ENCODE measurements at places on chromosomes 2 and 18.

DNA sequence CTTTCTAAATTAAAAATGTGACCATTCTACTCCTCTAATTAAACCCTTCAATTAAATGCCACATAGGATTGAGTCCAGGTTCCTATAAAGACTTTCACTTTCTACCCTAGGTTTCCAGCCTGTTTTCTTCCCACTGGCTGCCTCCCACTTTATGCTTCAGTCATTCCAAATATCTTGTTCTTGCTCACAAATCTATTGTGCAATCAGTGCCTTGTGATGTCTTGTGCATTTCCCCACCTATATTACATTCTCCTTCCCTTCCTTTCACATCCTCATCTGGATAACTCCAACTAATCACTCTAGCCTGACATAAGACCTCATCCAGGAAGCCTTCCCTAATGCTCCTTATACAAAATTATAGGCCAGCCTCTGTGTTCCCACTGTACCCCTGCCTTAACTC lies 281.7 kb upstream of the LRATD1 start:
- DNase-seq, result no peak

GRCh38 chr2:110113961-110114591 lies 1.5 kb downstream of the MALL start:
- DNase-seq, result no peak

DNA sequence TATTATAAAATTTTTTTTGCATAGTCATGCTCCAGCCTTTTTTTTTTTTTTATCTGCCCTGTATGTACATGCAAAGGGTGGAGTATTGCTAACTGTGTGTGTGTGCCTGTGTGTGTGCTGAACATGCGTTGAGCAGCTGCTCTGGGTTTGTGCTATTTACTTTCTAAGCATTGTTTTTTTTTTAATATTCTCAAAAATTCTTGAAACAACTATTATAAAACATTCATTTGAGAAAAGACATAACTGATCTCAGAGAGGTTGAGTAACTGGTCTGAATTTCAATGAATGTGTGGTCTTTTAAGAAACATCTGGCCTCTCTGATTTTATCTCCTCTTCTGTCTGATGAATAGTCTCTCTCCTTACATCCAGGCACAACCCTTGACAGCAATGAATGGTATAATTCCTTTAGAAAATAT lies 366.0 kb upstream of the SLC14A2 start:
- peak; percentile 74 for DNase-seq

- no peak for DNase-seq
Observed at GRCh38 chr18:2994603-2995432, 18.1 kb downstream of the LPIN2 start.

GRCh38 chr2:120105360-120105759 lies 92.5 kb downstream of the EPB41L5 start:
- DNase-seq, result no peak

GRCh38 chr18:79260023-79260422 lies 135.7 kb upstream of the NFATC1 start:
- no peak for DNase-seq

DNA sequence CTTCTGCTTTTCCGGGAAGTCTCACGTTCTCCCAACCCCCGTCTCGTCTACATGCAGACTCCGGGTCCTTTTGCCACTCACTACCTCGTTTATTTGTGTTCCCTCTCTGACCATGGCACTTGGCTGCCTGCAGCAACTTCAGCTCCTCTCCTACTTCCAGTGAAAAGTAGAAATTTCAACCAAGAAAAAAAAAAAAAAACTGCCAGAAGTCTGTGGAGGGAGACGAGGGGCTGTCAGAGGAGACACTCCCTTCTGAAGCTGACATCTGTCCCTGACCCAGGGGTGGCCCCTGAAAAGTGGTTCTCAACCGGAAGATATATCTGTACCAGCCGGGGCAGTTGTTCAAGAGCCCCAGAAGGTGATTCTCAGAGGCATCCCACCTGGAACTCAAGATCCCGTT lies 742 bp upstream of the MYO5B start:
- DNase-seq, result no peak

DNA sequence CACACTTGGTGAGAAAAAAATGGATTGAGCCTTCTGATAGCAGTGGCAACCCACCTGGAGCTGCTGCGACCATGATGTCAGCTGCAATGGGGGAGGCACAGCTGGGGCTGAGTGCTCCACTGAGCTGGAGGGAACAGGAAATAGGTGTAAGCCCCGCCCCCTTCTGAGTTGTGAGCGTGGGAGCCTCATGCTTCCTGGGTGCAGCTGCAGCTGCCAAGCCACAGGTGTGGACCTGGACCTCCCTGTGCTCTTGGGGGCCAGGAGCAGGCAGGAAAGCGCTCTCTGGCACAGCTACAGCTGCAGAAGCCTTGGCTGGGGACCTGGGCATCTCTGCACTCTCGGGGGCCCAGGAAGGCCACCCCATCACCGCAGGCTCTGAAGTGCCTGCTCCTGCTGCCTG lies 970.6 kb downstream of the DCDC2C start:
- no peak for DNase-seq

DNA sequence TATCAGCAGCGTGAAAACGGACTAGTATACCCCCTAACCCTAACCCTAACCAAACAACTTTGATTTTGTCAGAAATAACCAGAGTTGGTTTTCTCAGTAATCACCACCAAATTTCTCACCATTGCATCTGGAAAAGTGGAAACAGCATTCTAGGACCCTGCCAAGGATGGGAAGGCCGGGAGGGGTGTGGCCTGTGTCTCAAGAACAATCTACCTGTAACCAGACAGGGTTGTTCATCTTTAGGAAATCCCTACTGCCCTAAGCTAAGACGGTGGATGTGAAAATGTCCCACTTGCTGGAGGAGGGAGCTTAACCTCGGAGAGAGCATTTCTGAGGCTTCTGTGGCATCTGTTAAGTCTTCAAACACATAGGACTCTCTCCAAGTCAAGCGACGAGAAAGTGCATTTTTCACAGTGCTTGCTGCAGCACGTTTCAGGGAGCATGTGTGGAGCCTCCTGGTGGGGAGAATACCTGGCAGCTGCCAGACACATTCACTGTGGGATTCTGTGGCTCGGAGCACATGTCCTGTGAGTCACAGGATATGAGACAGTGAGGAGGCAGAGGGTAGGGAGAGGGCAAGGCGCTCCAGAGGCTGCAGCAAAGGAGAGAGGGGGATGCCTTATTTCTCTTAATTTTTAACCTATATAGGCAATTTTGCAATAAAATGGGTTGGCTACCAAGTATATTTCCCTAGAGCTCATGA lies 207.5 kb downstream of the SPP2 start:
- peak; percentile 99 for DNase-seq

- DNase-seq, result no peak
Observed at GRCh38 chr2:174756743-174757142, 7.5 kb downstream of the CHRNA1 start.

DNA sequence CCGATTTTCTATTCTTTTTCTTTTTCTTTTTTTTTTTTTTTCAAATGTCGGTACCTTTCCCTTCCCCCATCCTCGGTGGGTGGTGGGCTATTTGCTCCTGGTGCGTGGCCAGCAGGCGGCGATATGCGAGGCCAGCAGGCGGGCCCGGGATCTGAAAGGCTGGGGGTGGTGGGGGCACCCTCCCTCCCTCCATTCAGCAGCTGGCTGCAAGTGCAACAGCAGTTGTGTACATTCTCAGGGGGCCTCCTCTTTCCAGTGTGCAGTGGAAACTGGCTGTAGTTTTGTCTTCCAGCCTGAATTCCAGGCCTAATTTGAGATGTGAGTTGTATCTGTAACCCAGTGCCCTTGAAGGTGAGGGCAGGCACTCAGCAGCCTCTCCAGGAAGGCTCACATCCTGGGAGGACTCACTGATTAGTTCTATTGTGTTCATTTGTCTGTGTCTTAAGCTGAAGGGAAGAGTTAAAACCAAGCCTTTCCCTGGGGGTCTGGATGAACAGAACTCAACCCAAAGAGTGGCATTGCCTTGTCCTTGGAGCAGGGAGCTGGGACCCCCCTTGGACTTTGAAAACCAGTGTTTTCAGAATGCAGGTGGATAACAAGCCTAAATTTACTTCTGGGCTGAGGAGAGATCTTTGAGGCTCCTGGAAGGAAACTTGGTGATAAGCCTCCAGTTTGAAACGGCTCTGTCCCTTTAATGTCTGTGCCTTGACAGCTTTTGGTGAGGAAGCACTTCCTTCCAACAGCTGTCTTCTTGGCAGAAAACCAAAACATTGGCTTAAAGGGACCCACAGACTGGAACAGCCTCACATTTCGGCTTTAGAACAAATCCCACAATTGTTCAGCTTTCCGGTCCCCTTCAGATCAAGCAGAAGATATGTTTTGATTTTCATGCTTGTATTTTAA lies 3.3 kb downstream of the MYCN start:
- peak; percentile 9 for DNase-seq

- DNase-seq, result no peak
Observed at GRCh38 chr2:96164459-96165184, 19.4 kb upstream of the DUSP2 start.

- peak; percentile 51 for DNase-seq
Observed at GRCh38 chr2:219041252-219041651, at the start of gene CFAP65. Gene CFAP65, minus strand, starts transcription at chr2:219041516. Its CDS starts 2,468 bp downstream, at chr2:219039048.

DNA sequence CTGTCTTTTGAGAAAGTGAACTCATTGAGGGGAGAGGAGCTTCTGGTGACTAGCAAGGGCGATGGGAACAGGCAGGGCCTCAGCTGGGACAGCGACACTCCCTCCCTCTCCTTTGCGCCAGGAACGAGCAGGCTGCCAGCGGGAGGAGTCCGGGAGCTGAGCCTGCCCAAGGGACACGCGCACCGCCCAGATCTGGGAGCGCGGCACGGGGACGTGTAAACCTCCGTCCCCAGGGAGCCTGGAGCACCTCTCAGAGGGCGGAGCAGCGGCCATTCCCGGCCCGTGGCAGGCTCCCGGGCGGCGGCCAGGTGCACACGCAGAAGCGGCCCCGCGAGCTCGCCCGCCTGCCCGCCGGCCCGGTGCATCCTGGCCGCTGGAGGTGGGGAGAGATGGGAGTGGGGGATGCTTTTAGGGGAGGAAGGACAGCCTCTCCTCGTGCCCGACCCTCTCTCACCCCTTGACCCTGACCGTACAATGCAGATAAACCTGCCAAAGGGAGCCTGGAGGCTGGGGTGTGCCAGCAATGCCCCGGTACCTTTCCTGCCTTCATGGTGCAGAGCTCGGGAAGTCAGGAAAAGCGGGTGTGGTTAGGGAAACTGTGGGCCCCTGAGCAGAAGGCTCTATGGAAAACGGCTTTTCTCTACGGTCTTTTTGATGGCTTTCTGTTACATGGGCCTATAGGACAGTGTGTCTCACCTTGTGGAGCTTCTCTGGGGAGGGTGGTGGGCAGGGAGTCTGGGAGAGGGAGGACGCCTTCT lies 2.2 kb downstream of the AQP4 start:
- no peak for DNase-seq

- no peak for DNase-seq
Observed at GRCh38 chr18:63224630-63225029, 94.9 kb downstream of the BCL2 start.

GRCh38 chr2:218194880-218195279 lies 22.1 kb upstream of the ARPC2 start:
- DNase-seq, result peak; percentile 8

- no peak for DNase-seq
Observed at GRCh38 chr2:218026676-218027425, 24.1 kb upstream of the TNS1 start.

GRCh38 chr2:28055325-28055970 lies 164.9 kb downstream of the BABAM2 start:
- DNase-seq, result peak; percentile 51

- peak; percentile 60 for DNase-seq
Observed at GRCh38 chr2:33494155-33494779, 17.8 kb downstream of the RASGRP3 start.

- DNase-seq, result no peak
Observed at GRCh38 chr18:77361382-77361781, 111.7 kb downstream of the GALR1 start.

- peak; percentile 58 for DNase-seq
Observed at GRCh38 chr2:144362401-144362800, 157.5 kb downstream of the ZEB2 start.

- no peak for DNase-seq
Observed at GRCh38 chr2:205722283-205722918, 40.1 kb downstream of the NRP2 start.

Data from fibroblast of upper back skin (primary cell).